SK-N-SH (cell line): ENCODE measurements at places on chromosomes 12 and 14.
A peak's percentile ranks its signal among the peaks of the same experiment; 100 is the strongest.

DNA sequence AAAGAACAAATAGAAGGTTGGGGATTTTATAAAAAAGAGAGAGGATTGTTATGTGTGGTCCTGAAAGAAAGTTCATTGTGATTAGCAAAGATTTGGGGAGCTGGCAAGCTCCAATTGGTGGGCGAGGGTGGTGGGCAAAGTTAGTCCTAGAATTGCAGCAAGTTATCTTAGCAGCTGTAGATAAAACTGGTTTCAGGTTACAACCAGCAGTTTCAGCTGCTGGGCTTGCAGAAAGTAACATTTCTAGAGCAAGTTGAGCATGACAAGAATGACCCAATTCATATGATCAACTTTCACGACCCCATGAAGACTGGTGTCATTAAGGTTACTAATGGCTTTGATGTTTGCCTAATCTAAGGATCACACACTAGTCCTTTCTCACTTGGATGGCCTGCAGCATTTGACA lies 177.9 kb upstream of the NUDT4 start:
- DNase-seq, result no peak

DNA sequence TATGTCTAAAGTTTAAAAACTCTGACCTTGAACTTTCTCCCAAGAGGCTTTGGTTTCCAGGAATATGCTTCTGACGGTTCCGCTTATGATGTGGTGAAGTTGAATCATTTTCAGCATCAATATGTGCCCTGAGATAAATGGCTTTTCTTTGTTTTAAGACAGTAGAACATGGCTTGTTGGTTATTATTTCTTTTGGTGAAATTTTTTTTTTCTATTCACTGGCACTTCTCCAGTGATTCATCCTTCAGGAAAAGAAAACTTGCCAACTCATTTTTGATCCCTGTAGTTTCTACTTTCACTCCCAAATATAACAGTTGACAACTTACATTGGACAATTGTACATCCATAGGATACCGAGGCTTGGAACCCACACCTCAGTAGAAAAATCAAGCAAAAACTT lies 1301.2 kb upstream of the FLRT2 start:
- DNase-seq, result no peak

- no peak for DNase-seq
Observed at GRCh38 chr12:54654926-54655325, 6.8 kb upstream of the DCD start.

DNA sequence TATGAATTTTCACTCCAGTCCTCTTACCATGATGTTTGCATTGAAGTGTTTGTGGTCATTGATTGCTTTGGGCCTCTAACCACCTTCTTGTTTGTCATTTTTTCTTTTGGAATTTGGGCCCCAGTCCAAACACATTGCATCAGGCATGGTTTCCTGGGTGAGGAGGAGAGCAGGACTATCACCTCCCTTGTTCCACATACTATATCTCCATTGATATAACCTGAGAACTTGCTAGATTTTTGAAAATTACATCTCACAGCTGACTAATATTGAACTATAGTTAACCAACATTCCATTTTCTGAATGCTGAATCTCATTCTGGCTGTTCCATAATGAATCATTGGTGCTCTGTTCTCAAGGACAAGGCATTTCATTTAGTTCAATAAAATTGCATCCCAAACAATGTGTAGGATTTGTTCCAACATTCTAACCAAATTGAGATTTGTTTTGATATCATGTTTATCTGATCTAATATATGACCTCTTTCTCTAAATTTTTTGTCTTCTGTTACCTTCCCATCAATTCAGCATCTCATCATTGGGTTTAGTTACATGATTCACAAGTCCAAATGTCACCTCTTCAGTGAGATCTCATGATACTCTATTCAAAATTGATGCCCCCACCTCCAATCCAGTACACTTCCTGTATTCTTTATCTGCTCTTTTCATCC lies 329.0 kb downstream of the ZFP36L1 start:
- DNase-seq, result no peak

DNA sequence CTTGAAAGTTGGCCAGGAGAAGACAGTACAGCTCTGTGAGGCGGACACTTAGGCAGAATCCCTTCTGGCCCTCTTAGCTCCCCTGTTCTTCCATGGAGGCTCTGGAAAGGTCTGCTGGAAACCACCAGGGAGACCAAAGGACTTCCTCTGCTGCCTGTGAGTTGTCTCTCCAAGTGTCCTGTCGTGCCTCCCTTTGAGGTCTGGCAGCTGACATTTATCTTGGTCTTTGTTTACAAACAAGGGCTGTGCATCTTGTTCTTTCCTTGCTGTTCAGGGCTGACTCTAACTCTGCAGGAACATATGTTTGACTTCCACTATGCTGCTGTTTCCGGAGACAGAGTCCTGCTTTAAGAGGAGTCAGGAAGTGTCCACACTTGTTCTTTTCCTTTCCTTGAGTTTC lies 159.9 kb upstream of the FRMD6 start:
- DNase-seq, result no peak

GRCh38 chr14:56461276-56462275 lies 118.0 kb upstream of the TMEM260 start:
- DNase-seq, result no peak

GRCh38 chr14:57502586-57503254 lies 9.1 kb upstream of the CCDC198 start:
- no peak for DNase-seq

- DNase-seq, result no peak
Observed at GRCh38 chr14:55641290-55641689, 61.3 kb downstream of the KTN1 start.

DNA sequence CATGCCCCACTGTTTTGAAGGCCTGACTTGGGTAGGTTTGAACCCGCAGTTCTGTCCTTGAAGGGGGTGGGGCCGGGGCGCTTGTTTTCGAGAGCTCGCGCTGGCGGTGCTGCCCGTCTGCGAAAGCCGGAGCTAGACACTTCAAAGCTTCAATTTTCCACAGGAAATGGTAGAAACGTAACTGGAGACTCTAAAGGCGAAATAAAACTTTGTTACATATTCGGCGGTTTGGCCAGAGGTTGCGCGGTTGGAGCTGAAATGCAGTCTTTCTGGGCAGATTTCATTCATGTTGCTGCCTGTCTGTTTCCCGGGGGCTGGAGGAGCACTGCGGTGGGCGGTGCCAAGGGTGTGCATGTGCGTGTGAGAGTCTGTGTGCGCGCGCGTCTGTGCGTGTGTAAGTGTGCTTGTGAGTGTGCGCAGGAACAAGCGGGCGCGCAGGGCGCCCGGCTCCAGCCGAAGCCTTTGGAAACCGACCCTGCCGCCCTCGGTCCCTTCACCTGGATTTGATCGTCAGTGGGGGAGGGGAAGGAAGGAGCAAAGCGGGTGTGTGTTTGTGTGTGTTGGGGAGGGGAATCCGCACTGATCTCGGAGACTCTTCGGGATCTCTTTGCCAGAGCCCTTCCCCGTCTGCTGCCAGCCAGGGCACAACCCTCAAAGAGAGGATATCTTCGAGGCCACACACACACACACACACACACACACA lies 227.7 kb upstream of the CRY1 start:
- DNase-seq, result peak; percentile 57

GRCh38 chr14:68779761-68780323 lies 13.0 kb downstream of the ZFP36L1 start:
- DNase-seq, result no peak

- DNase-seq, result no peak
Observed at GRCh38 chr14:99764222-99764706, 28.9 kb upstream of the EML1 start.

GRCh38 chr12:18496156-18496555 lies 234.8 kb downstream of the PIK3C2G start:
- DNase-seq, result no peak
